ENCODE measurements at places on chromosomes 1 and 21. TPM values are rescaled to one million over a fixed set of nuclear protein-coding genes. Genes with fewer than 3 reads are reported as not detected.

SYT14 gene
- polyA plus RNA-seq: 0.05 TPM

YBEY gene
- 27.9 TPM for polyA plus RNA-seq

GJC2 gene
- 0.18 TPM for polyA plus RNA-seq

F3 gene
- polyA plus RNA-seq: 32.4 TPM

IGSF21 gene
- polyA plus RNA-seq: 0.30 TPM

FGR gene
- 4.2 TPM for polyA plus RNA-seq

NLRP3 gene
- polyA plus RNA-seq: 0.50 TPM

KRTAP13-2 gene
- polyA plus RNA-seq: not detected

CD1D gene
- 0.69 TPM for polyA plus RNA-seq

PDE9A gene
- polyA plus RNA-seq: 8.0 TPM

EDARADD gene
- polyA plus RNA-seq: 0.29 TPM

FMO5 gene
- 3.0 TPM for polyA plus RNA-seq

OR2G6 gene
- polyA plus RNA-seq: not detected

FASLG gene
- polyA plus RNA-seq: 0.07 TPM

MXRA8 gene
- 40.3 TPM for polyA plus RNA-seq

OLFML3 gene
- 240 TPM for polyA plus RNA-seq

SRSF11 gene
- 150 TPM for polyA plus RNA-seq

OLIG2 gene
- polyA plus RNA-seq: not detected

RNU1-2 gene
- not detected for polyA plus RNA-seq

RIPPLY3 gene
- not detected for polyA plus RNA-seq

PAQR7 gene
- polyA plus RNA-seq: 23.3 TPM

AMY1B gene
- not detected for polyA plus RNA-seq

TCHH gene
- polyA plus RNA-seq: 0.07 TPM

SPRR1A gene
- polyA plus RNA-seq: not detected

GBP5 gene
- polyA plus RNA-seq: 8.6 TPM

S100A3 gene
- not detected for polyA plus RNA-seq

HTR1D gene
- polyA plus RNA-seq: not detected

Measured in ovary (tissue), 10 donors.